HEK293T (cell line): ENCODE measurements at places on chromosomes 12 and 14.
A peak's percentile ranks its signal among the peaks of the same experiment; 100 is the strongest.

DNA sequence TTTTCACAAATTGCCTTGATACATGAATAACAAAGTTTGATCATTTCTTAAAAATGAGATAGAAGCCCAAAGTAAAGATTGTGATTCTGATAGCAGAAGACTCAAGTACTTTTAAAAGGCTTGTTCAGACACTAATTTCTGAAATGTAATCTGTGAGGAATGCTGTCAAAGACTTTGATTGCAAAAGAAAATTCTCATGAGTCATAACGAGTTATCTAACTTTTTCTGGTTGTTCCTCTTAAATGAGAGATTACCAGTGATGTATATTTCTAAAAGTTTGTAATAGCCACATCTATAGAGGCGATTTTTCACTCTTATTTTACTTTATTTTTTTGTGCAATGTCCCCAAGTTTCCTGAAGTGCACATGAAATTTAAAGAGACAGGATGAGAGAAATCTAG is 7.0 kb downstream of the PYGL start:
- DNase-seq, result no peak

GRCh38 chr14:91585856-91586255 is 75.7 kb upstream of the PPP4R3A start:
- no peak for DNase-seq

DNA sequence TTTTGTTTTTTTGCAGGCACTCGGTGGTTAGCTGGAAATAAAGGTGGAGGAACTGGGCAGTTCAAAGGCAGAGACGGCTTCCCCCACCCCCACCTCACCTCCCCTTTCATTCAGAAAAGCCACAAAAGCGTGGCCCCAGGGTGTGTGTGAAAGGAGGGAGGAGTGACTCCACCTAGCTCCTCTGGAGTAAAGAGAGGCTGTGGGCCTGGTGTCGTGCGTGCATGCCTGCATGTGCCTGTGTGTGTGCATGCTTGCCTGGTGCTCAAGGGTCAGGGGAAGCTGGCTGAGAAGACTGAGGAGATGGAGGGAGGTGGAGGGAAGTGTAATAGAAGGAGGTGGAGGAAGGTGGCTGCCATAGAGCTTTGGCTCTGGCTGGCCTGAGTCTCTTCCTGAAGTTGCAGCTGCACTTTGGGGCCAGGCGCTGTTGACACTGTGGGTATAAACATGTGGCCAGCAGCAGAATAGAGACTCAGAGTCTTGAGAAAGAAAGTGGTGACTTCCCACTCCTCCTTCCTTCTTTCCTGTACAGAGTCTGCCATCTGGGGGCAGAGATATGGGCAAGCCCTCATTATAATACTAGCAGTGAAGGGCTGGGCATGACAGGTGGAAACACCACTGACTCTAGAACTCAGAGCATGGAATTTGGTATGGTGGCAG is 36.9 kb upstream of the SINHCAF start:
- DNase-seq, result no peak

DNA sequence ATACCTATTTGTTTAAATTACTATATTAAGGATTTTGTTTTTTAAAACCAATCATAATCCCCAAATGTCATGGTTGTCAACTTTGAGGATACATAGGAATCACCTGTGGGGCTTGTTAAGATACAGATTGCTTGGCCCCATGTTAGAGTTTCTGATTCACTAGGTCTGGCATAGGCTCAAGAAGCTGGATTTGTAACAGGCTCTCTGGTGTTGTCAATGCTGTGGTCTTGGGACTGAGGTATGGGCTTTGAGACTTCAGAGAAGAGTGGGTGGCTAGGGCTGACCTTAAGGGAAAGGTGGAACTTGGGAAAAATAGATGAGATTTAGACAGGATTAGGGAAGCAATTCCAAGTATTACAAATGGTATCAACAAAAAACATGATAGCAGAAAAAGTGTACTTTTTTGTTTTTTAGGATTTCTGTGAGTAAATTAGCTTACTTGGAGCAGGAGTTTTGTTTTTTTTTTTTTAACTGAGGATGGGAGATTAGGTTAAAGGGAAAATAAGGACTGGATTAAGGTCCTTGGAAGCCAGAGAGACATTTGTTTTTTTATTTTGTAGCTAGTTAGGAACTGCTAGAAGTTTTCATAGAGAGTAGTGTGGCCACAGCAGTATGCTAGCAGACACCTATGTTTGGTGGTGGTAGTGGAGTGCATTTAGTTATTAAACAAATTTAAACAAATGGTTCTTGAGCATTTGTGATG is 88.6 kb downstream of the RAD51B start:
- no peak for DNase-seq

- DNase-seq, result no peak
Observed at GRCh38 chr12:53849113-53849512, 89.5 kb upstream of the HOXC13 start.

GRCh38 chr14:59772233-59772632 is 98.3 kb downstream of the RTN1 start:
- no peak for DNase-seq

- no peak for DNase-seq
Observed at GRCh38 chr14:99872786-99873440, 79.7 kb downstream of the EML1 start.

DNA sequence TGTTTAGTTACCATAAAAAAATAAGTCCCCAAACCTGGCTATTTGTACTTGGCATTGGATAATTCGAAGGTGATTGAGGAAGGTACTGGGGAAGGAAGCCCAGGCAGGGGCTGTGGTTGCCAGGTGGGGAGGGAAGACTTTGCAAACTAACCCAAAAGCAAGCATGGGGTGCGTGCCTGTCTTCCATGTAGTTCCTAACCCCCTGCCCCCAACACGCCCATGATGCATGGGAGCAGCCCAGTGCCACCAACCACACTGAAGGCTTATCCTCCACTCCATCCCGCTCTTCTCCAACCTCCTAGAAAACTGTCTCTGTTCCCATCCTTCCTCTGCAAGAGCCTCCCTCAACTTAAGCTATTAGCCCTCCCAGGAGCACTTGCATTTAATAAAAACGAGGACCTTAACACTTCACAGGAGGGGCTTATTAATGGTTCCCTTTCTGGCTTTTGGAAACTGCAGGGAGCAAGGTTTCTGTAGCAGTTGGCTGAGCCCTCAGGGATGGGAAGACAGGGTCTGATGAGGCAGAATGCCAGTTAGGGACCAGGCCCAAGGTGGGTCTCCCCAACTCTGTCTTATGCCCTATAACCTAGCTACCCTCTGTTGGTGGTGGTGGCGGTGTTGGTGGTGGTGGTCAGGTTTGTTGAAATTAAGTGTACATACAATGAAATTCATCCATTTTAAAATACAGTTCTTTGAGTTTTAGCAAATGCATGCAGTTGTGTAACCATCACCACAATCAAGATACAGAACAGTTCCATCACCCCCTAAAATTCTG is 96.0 kb downstream of the ZFP36L1 start:
- DNase-seq, result no peak

DNA sequence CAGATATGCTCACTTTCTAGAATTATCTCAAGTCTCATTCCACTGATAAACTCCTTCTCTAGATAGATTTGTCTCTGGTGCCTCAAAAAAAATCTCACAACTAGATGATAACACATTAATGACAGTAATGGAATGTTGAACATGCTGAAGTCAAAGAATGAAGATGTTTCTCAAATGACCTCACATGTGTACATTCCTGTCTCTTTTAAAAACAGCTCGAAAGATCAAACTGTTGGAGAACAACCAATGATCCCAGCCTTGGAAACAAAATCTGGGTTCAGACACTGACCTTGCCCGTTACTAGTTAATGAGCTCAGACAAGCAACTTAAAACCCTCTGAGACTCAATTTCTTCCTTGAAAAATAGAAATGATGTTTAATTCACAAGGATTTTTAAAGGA is 44.7 kb upstream of the KCNJ8 start:
- no peak for DNase-seq

GRCh38 chr14:104474495-104475213 is 104.9 kb upstream of the C14orf180 start:
- DNase-seq, result no peak

DNA sequence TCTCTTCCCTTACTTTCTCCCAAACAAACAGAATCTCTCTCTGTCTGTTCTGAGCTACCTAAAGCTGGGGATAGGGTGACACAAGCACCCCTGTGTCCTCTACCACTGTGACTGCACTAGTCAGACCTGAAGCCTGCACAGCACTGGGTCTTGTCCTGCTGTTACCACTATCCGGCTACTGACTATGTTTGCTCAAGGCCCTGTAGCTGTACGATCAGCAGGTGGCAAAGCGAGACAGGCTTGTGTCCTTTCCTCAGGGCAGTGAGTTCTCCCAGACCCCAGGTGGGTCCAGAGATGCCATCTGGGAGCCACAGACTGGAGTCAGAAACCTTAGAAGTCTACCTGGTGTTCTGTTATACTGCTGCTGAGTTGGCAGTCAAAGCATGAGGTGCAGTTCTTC is 116.4 kb downstream of the NUBPL start:
- no peak for DNase-seq

- peak; percentile 32 for DNase-seq
Observed at GRCh38 chr12:24948420-24948756, 513 bp downstream of the BCAT1 start.

GRCh38 chr14:99122521-99123125 is 149.4 kb downstream of the BCL11B start:
- peak; percentile 62 for DNase-seq

DNA sequence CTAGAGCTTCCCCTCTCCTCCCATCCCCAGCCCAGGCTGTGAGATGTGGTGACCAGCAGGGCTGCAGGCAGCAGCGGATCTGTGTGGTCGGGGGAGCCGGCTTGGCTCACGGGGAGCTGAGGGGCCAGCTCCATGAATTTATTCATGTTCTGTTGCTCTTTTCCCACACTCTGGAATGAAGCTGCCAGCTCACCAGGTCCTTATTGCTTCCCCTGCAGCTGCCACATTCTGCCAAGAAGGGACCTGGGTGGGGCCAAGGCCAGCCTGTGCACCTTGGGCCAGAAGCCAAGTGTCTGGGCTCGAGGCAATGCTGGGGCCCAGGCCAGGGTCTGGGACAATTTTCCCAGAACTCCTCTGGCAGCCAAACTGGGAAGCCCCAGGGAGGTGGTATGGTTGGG is 2.5 kb upstream of the C1QL4 start:
- DNase-seq, result no peak

GRCh38 chr14:51160871-51161270 is 66.0 kb upstream of the TRIM9 start:
- DNase-seq, result no peak

- peak; percentile 70 for DNase-seq
Observed at GRCh38 chr12:57430112-57430930, 522 bp downstream of the R3HDM2 start.

GRCh38 chr12:62914443-62915203 is 20.3 kb downstream of the PPM1H start:
- no peak for DNase-seq

DNA sequence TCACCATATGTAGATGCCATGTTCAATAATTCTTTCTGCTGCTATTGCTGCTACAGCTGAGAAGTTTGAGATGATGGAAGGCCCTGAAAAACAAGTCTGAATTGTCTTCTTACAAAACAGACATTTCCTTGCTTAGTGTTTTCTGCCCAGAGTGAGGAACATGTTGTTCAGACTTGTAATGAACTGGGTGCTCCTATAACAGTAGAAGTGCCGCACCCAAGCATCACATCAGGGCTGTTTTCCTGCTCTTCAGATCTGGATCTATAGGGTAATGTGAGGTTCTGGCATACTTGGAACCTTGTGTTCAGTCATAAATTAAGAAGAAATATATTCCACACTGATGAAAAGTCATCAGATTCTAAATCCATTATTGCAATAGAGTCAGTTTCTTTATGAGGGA is 171.9 kb upstream of the DIO2 start:
- no peak for DNase-seq

DNA sequence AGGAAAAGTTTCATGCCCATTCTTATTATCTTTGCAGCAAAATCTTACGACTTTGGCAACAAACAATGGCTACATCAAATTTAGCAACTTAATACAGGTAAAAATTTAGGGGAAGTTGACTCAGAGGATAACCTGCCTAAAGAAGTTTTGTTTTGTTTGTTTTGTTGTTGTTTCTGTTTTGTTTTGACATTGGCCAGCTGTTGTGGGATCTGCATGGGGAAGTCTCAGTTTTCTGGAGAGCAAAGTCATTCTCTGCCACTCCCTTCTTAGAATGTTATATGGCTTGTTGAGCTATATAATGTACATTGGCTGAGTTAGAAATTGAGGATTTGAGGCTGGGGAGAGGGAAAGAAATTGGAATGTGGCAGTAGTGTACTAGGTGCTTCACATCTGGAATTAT is 109.5 kb downstream of the NT5DC3 start:
- no peak for DNase-seq

DNA sequence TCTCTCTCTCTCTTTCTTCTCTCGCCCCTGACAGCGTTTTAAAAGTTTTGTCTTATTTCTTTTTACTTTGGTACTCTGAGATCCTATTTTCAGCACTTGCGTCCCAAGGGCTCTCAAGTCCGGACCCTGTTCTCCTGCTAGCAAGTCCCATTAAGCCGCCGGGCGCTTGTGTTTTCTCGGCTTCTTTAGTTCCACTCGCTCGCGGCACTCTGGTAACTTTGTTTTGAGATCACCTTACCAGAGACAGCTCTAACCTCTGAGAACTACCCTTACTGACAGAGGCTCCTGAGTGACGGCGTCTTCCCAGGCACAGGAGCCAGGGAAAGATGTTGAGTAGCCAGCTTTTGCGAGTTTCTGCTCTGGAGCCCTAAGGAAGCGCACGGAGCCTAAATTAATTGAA is 2.7 kb upstream of the MYF5 start:
- DNase-seq, result no peak

GRCh38 chr14:55274751-55275150 is 3.5 kb downstream of the FBXO34 start:
- DNase-seq, result no peak

DNA sequence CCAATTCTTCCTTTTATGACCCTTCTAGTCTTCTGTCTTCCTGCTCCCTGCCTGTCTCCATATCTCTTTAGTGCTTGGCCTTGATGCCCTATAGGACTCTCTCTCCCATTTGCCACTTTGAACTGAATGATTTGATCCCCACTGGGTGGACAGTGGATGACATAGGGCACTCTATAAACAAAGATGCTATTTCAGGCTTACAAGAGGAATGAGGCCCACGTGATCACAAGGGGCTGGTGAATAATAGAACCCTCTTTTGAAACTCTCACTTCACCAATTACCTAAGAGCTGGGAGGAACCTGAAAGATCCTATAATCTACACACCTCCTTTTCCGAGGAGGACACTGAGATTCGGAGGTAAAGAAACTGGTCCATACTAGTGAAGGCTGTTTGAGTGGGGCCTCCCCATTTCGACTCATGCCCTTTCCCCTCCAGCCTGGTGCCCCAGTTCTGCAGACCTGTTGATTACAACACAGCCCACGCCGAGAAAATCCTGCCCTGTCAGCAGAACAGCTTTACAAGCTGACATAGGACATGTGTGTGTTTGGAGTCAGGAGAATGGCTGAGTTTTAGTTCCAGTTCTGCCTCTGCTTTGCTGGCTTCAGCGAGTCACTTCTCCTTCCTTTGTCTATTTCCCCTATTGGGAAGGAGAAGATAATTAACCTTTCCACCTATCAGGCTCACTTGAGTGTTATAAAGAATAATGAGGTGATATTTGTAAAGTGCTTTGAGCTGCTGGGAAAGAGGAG is 400.3 kb downstream of the ZFP36L1 start:
- no peak for DNase-seq
